Breast epithelium (tissue), 4 donors: ENCODE measurements at places on chromosomes 5 and 9.

DNA sequence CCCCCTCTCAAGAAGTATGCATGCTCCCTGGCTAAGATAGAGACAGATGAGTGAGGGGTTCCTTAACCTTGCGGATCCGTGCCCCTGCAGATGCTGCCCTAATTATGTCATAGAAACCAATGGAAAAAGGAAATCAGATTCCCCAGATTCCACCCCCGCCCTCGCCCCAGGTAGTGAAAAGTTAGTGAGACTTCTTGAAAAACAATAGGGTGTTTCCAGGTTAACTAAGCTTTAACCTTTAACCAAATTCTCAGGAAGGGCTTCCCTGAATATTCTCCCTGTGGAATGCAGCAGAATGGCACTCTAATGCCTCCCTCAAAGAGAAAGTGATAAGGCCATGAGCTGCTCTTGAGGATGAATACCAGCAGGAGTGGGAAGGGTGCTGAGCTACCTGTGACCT lies 116.0 kb upstream of the RANBP3L start:
- no peak for DNase-seq

- no peak for DNase-seq
Measured at GRCh38 chr5:40606077-40606765, 73.5 kb upstream of the PTGER4 start.

DNA sequence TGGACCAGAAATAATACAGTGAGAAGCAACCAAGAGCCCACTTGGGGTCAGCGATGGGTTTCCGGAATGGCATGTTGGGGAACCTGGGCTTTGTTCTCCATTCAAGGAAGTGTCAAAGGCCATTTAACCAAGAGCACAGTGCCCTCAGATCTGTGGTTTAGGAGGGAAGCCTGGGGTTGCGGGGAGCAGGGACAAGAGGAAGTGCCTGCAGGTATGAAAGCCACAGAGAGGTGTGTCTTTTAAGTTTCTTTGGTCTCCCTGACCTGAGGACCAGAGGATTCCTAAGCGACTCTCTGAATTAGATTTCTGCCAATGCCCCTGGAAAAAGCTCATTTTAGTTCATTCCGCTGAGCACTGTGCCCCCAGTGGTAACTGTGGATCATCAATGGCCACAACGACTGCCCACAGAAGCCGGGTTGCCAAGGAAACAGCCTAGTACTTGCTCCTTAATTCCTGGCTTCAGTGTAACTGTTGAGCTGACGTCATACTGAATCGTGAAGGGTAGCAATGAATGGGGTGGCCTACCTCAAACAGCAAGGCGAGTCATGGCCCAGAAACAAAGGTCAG lies 107.3 kb upstream of the SPIN1 start:
- DNase-seq, result no peak

DNA sequence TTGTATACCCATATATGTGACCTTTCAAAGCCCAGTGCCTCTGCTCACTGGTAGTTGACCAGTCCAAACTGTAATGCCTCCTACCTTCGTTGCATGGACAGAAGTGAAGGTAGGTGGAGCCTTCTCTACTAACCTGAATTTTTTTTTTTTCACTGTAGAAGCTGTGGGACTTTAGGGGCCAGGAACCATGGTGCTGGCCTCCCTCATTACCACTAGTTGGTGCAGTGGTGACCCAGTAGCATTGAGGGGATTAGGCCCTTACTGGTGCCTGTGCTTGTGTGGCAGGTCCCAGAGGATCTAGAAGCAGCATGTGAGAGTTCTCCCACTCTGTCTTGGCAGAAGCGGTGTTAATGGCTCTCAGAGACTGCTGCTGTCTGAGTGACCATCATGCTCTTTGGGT lies 2.3 kb downstream of the RALGPS1 start:
- DNase-seq, result no peak

GRCh38 chr9:96874947-96875460 lies 20.7 kb upstream of the ZNF782 start:
- no peak for DNase-seq

DNA sequence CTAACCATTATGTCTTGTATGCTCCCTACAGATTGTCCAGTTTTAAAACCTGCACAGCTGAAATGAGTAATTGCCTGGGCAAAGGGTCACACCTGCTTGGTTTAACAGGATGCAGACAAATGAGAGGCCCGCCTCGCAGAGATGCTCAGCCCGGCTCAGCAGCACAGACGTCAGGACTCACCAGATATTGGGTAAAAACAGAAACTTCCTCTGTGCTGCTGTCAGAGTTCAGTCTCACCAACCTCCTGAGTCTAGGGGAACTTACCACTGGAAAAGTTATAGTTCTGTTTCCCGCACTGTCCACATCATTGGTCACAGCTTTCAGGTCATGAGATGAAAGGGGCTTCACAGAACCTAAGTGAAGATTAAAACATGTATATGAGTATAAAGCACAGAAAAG lies 152.5 kb downstream of the ESM1 start:
- no peak for DNase-seq

DNA sequence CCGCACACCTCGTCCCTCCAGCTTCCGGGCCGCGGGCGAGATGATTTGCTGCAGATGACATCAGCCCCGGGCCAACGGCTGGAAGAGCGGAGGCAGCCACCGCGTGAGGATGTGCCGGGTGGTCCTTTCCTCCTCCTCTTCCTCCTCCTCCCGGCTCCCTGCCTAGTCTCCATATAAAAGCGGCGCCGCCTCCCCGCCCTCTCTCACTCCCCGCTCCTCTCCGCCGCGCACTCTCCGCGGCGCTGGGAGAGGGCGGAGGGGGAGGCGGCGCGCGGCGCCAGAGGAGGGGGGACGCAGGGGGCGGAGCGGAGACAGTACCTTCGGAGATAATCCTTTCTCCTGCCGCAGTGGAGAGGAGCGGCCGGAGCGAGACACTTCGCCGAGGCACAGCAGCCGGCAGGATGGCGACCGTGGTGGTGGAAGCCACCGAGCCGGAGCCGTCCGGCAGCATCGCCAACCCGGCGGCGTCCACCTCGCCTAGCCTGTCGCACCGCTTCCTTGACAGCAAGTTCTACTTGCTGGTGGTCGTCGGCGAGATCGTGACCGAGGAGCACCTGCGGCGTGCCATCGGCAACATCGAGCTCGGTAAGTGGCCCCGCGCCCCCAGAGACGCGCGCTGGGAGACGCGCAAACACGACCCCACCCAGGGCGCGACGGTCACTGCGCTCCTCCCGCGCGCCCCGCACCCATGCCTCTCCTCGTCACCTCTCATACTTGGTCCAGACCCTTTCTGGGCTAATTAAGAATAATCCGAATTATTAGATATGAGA lies at the start of gene MAP1B:
Gene MAP1B, plus strand, starts transcription at position 345 of the 770 bp plus-strand sequence. Its CDS starts 57 bp downstream, at position 402.
- no peak for DNase-seq

GRCh38 chr9:126915846-126916543 lies 1.4 kb downstream of the RALGPS1 start:
- no peak for DNase-seq

- no peak for DNase-seq
Measured at GRCh38 chr9:136645903-136646754, 16.6 kb upstream of the EGFL7 start.

DNA sequence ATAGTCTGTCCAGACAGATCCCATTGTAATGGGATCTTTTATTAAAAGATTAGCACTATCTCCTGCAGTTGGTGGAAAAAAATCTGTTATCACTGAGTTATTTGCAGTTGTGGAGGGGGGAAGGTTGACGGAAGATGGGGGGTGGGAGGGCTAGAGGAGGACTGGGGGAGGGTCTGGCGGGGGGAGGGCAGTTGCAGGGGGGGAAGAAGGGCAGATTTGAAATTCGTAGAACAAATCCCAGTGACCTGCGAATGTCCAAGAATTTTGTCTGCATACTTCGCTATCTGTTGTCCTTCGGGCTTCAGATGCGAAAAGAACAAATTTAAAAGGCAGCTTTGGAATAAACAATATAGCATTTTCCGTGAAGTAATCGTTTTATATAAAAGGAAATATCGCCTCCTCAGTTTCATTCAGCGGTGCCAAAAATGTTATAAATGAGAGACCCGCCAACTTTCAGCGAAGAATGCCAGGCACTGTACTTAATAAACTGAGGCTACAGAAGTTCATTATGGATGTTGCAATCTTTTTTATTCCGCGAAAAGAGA lies 1.3 kb upstream of the FST start:
- no peak for DNase-seq

GRCh38 chr9:76878933-76879332 lies 27.0 kb downstream of the PRUNE2 start:
- no peak for DNase-seq
